ENCODE measurements at places on chromosomes 13 and 19.
A peak's percentile ranks its signal among the peaks of the same experiment; 100 is the strongest.

- peak; percentile 82 for DNase-seq
Observed at GRCh38 chr19:48333467-48334384, 8.4 kb downstream of the EMP3 start.

DNA sequence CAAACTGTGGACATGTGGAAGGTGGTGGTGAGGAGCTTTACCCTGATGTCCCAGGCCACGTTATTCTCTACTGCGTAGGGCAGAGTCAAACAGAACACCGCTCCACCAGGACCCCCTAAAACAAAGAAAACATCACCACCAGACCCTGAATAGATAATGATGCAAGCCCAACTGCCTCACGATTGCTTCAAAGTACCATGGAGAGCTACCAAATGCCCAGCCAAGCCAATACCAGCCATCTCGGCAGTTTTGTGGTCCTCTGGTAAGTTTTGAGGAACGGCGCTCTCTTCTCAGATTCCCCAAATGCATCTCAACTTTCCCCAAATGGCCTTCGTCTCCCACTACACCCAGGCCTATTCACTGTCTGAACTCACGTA, 5.6 kb downstream of the RANBP3 start:
- DNase-seq: no peak

GRCh38 chr13:30752201-30752797, 17.0 kb downstream of the ALOX5AP start:
- DNase-seq: no peak

DNA sequence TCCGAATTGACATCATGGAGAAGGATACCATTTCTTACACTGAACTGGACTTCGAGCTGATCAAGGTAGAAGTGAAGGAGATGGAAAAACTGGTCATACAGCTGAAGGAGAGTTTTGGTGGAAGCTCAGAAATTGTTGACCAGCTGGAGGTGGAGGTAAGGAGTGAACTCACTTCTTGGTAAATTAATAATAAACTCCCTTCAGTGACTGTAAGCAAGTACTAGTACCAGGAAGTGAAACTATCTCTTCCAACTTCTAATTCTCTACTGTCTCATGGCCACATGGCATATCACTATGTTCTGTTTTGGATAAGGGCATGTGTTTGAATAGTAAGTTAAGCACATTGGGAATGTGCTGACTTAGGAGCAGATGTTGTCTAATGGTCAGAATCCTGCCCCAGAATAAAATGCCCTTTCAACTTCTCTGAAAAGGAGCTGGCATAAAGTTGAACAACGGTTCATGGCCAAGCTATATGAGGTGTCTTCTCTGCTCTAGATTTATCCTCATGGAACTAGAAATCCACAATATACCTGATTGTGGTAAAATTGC, 13.4 kb downstream of the OLFM4 start:
- DNase-seq: no peak

DNA sequence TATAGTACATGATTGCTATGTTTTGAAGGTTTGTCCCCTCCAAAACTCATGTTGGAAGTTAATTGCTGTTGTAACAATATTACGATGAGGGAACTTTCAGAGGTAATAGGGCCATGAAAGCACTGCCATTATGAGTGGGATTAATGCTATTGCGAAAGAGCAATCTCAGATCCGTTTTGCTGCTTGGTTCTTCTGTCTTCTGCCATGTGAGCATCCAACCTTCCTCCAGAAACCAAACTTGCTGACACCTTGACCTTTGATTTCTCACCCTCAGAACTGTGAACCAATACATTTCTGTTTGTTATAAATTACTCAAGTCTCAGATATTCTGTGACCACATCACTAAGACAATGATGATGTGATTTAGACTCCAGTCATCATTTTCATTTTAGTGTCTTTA, 2590.9 kb downstream of the PCDH9 start:
- no peak for DNase-seq

GRCh38 chr13:36086117-36086516, 45.1 kb downstream of the DCLK1 start:
- no peak for DNase-seq

DNA sequence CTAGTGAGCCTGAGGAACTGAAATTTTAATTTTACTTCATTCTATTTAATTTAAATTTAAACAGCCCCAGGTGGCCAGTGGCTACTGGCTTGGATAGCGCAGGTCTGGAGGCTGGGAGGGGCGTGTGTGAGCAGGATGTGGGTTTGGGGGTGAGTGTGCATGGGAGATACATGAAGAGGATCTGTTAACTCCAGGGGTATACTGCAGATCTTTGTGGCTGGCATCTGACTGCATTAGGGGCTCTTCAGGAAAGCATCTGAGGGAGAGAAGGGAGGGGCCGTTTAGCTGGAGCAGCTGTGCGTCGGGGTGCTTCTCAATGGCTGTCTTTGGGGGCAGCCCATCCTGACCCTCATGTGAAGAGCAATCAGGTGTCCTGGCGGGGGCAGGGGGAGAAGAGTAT, 6.8 kb downstream of the SHANK1 start:
- DNase-seq: no peak

- DNase-seq: no peak
Observed at GRCh38 chr13:40672765-40673397, 6.4 kb upstream of the FOXO1 start.

DNA sequence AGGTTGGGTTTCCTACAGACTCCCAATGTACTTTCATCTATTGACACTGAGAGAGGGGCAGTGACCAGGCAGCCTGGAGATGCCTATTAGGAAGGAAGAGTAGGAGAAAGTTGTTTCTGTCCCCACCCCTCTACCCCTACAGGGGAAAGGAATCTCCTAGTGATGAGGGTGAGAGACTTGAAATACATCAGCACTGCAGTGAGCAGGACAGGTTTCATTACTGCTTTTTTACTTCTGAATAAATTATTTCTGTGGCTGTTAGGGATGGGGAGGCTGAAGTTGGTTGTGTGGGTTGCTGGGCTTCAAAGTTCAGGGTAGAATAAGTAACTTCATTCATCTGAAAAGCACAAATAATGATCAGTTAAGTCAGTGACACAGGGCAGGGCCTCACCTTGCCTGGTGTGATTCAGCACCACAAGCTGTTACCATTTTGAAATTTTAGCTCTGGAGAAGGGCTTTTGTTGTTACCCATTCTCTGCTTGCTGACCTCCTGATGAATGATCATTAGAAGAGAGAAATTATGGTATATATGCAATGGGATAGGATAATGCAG, 19.3 kb downstream of the CEACAM1 start:
- DNase-seq: no peak

- peak; percentile 19 for DNase-seq
Observed at GRCh38 chr19:2478278-2478755, 2.4 kb downstream of the GADD45B start.

GRCh38 chr13:113969311-113969972, 4.4 kb downstream of the C13orf46 start:
- no peak for DNase-seq

- no peak for DNase-seq
Observed at GRCh38 chr13:27372896-27373295, 51.5 kb upstream of the GTF3A start.

DNA sequence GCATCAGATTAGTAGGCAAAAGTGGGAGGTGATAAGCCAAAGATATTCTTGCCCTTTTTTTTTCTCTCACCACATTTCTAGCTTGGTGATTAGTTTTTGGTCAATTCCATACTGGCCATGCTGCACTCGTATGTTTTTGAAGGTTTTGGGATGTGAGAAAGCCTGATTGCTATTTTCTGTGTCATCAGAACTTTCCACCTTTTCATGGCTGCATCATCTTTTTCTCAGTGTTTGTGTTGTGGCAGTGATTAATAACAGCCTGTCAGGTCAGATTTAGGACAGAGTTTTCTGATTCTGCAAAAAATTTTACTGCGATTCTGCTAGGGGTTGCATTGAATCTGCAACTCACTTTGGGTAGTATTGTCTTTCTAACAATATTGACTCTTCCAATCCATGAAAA, 32.9 kb downstream of the PSG1 start:
- no peak for DNase-seq

GRCh38 chr13:71522941-71523526, 344.0 kb downstream of the DACH1 start:
- no peak for DNase-seq

- no peak for DNase-seq
Observed at GRCh38 chr13:98774776-98775175, 22.3 kb upstream of the SLC15A1 start.

GRCh38 chr13:85806553-85807175, 7.4 kb upstream of the SLITRK6 start:
- peak; percentile 77 for DNase-seq

DNA sequence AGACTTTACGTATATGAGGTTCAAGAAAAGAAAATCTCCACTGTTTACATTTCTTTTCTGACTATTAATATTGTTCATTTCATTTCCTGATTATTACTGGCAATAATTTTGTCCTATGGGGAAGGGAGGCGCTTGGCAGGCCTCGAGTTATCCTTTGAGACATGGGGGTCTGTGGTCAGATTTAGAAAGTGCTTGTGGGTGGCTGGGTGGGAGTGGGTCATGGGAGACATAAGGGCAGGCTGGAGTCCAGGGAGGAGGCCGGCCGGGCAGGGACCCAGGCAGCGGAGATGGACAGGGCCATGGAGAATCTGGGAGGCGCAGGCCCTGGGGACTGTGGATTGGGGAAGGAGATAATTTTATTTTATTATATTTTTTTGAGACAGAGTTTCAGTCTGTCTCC, 40.1 kb downstream of the LTBP4 start:
- no peak for DNase-seq

DNA sequence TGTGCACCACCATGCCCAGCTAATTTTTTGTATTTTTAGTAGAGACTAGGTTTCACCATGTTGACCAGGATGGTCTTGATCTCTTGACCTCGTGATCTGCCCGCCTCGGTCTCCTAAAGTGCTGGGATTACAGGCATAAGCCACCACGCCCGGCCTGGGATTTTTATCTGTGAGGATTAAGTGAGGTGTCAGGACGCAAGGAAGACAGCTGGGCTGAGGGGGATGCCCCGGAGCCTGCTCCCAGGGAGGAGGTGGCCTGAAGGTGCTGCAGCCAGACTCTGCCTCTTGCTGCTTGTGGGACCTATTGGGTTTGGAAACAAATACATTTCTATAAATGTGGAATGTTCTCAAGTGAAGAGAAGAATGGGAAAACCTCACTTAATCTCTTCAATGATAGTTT, 131.6 kb downstream of the OLFM4 start:
- DNase-seq: no peak

- DNase-seq: no peak
Observed at GRCh38 chr19:37348060-37348459, 22.8 kb upstream of the ZNF527 start.

DNA sequence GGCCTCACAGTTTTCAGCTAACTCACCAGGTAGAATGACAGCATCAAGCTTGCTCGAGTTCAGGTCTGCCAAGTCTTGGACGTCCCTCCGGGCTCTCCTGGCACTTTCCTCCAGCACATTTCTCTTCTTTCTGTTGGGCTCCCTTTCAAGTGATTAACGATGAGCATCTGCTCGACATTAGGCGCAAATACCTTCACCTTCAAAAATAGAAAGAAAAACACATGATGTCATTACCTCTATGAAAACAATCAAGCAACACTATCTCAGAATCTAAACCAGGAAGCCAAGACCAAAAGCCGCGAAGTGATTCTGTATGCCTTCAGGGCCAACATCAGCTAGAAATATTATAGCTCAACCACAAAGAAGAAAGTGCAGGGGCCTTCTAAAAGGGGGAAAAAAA, 15.4 kb upstream of the CLN5 start:
- DNase-seq: no peak

DNA sequence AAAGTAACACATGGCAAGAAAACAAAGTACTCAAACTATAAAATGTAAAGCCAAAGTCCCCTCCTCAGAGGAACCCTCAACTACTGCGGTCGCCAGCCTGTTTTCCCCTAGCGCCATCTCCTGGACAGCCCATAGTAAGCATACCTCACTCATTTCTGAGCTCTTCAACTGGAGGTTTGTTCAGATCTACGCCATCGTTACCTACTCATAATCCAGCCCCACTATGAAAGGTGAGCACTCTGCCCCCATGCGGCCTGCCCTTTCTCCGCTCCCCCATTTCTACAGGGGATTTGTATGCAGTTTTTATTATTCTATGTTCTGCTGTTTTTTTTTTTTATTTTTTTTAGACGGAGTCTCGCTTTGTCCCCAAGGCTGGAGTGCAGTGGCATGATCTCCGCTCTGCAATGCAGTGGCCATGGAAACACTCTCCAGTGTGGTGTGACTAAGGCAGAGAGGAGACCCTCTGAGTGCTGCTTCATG, 26.2 kb downstream of the OPA3 start:
- DNase-seq: peak; percentile 48

DNA sequence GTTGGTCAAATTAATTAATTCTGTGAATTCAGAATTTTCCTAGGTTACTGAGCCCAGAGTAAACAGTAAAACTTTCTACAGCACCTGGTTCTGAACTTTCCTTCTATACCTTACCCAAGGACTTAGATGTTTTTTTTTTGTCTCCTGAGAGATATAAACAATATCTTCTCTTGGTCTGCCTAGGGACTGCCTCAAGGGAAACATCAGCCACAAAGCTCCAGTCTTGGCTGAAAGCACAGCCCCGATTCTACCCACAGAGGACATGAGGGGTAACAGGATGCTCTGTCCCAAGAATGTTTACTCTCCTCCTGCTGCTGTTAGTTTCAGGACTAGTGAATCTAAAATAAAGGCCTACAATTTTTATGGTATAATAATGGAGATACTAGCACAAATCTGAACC, 14.3 kb downstream of the CNMD start:
- no peak for DNase-seq

- DNase-seq: no peak
Observed at GRCh38 chr13:90201676-90202460, 1145.6 kb upstream of the MIR17HG start.

DNA sequence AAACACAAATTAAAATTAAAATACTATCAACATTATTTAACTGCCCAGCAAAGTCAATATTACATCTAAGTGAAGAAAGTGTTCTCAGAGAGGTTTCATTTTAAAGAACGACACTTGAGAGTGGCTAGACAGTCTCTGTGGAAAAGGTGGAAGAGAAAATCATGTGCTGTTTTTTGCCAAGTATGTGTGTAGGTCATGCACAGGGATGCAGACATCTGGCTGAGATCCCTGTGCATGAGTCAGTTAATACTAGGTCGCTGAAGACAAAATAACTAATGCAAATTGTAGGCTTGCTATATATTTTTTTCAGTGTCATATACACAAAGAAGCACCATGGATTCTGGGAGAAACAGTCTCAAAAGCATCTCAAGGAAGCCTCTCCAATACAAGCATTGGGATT, 44.3 kb upstream of the ENOX1 start:
- DNase-seq: no peak

DNA sequence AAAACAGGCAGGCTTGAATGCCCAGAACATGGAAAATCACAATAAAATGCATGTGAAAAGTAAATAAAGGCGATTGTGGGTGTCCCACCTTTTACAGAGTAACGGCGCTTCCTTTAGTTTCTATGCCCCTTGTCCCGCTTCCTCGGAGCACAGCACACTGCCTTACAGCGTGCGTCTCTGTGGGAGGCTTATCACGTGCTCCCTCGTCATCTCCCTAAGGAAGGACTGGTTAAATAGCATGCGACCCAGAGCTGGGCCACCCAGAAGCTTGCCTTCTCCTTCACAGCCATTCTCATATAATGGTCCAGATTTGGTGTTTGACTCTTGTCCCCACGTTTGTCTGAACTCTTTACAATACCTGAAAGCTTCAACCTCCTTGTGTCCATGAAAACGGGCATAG, 56.6 kb downstream of the LIG4 start:
- no peak for DNase-seq

- DNase-seq: no peak
Observed at GRCh38 chr13:98539666-98540065, 37.2 kb downstream of the STK24 start.
